Activated effector memory CD4-positive, alpha-beta T cell treated with Interleukin-2 at 50 U/mL for 16 hours (primary cell): ENCODE measurements at places on chromosomes 1 and 21.

DNA sequence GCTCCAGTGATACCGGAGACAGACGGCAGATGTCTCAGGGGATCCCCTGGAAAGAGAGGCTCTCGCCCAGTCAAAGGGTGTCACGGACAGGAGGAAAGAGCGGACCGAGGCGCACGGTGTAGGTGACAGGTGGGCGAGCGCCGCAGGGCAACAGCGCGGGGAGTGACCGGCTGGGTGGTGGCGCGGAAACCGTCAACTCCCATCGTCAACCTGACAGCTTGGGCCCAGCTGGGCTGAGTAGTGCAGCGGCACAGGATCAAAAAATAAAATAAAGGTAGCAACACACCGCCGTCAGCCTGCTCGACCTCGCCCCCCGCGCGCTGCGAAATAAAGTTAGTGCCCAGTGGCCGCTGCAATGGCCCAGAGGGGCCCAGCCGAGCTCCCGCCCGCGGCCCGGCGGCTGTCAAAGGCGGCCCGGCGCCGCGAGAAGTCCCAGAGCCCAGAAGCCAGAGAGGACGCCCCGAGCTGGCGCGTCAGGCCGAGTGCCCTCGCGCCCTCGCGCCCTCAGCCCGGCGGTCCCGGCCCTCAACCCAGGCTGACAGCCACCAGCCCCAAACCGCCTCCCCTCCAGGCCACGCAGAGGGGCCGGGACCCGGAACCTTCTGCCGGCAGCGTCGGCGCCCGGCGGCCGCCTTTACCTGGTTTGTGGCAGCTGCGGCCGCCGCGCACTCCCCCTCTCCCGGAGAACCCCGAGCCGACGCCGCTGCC is at the start of gene LYST:
Gene LYST (minus strand): TSS at position 702 of the 708 bp plus-strand sequence. CDS start 36,489 bp downstream, outside the sequence.
- DNase-seq: peak; percentile 37

GRCh38 chr1:63623952-63624351 is 30.7 kb downstream of the PGM1 start:
- no peak for DNase-seq

DNA sequence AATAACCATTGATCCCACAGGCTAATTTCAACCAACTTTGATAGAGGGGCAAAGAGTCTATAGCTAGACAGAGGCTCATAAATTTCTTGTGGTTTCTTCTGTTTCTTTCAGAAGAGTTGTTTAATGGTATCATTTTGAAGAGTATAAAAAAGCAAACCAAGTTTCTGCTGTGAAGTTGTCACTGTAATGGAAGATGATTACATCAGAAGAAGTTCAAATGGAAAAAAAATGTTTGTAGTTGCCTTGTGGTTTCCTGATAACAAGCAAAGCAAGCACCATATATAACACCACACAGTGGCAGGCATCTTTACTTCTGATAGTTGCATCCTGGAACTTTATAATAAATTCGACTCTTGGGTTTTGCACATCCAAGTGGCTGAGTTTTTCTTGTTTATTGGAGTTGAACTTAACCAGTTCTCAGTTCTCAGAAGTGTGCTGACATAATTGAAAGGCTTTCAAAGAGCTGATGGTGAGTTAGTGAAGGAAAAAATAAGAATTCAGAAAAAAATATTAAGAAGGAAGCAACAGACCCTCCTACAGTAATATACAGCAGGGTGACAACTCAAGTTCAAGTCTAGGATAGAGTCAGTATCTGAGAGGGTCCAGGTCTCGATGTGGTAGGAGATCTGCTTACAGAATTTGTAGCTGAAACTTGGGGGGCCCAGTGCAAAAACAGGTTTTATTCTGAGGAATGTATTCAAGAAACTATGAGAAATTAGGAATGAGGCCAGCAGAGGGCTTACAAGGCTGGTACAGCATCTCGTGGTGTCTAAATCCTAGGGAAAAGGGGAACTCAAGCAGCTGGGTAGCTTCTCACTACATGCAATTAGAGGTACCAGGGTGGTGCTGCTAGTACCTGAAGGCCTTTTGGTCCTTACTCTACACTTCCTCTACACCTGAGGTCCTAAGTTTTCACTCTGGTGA is 123.5 kb downstream of the CRB1 start:
- DNase-seq: no peak

DNA sequence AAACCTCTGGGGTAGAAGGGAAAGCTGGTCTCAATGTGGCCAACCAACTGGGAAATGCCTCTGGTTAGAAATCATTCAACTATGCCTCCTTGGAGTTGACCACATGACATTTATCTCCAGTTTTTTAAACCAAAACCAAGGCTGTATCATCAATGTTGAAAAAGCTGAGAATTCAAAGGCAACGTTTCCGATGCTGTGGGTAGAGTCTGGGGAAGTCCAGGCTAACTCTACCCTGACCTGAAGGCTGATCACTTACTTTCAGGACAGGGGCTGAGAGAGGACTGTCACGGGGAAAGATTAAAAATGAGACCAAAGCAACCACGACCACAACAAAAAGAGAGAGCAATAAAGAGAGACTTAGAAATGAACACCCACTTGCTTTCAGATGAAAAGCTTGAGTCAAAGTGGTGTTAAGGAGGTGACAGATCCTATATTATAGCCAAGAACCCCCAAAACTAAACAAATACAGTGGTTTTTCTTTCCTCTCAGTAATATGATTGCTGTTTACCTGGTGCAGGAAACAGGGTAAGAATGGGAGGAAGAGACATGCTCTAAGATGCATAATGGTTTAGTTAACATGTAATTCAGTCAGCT is 90.8 kb upstream of the TNFSF4 start:
- no peak for DNase-seq

- no peak for DNase-seq
Measured at GRCh38 chr1:212291505-212292134, 6.4 kb downstream of the PPP2R5A start.

- no peak for DNase-seq
Measured at GRCh38 chr1:163076044-163076443, 6.9 kb downstream of the RGS4 start.

- no peak for DNase-seq
Measured at GRCh38 chr1:25001125-25001915, 71.2 kb upstream of the RUNX3 start.

DNA sequence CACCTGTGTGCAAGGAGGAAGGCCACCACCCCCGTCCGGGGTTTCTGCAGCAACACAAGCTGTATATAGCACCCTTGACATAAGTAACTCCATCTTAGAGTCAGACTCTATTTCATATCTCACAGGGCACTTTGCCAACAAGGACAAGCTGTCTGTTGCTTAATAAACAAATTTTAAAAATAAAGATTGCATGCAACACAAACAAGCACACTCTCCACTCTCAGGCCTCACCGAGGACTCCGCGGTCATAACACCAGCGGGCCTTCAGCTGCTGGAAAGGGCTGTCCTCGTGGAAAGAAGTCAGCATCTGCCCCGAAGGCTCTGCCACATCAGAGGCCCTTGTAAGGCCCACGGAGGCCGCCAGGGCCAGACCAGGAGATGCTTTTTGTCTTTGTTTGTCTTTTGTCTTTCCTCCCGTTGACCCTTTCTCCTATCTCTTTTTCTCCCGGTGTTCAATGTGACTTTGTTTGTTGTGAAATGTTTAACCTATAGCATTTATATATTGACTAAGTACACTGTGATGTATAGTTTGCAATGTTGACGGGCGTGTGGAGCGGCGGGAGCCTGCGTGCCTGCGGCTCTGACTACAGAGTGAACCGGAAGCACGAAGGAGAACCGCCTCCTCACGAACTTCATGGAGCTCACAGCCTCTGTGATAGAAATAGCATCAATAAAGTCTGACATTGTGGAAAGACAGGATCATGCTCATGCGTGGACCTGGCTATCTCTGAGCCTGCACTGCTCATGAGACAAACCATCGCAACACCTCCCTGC is 24.1 kb downstream of the MEGF6 start:
- DNase-seq: no peak

DNA sequence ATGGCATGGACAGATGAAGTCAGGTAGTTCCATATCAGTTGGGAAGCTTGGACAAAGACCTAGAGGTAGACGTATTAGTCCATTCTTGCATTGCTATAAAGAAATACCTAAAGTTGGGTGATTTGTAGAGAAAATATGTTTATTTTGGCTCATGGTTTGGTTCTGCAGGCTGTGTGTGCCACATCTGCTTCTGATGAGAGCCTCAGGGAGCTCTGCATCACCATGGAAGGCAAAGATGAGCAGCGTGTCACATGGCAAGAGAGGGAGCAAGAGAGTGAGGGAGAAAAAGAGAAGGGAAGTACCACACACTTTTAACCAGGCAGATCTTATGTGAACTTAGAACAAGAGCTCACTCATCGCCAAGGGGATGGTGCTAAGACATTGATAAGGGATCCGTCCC is 9.0 kb downstream of the TSACC start:
- no peak for DNase-seq

DNA sequence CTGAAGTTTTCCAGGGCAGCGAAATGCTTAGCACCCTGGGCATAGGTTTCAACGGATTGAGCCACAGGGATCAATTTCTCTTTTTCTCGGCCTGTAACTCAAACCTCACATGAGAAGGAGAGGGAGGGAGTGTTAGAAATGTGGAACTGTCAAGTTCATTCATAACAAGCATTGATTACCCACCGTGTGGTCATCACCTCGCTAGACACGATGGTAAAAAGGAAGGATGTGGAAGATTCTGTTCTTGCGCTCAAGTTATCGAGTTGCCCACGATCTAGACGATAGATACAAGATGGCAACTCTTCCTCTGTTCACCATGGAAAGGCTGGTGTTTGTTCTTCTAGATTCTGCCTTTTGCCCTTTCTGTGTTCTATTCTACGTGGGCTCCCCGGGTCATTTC is 4.0 kb upstream of the RCAN3 start:
- no peak for DNase-seq

DNA sequence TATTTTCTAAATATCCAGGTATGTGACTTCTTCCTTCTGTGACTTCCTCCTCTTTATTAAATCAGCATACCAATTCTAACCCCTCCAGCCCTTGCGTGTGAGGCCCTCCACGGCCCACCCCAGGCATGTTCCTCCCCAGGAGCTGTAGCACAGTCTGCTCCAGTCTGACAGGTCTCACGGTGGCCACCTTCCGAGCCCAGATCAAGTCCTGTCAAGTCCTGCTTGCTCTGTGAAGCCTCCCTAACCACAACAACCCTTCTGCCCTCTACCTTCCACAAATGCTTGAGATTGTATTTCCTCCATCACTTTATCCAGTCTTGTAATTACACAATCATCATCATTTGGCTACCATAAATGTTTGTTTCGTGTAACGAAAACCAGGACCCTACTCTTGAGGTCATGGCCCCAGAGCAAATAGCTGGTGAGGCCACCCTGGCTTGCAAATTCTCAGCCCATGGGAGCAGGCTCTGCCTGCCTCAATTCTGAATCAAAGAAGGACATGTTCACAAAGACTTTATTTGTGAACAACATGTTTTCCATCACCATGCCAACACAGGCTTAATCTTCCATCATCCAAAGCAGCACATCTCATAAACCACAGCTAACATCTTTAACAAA is 33.0 kb upstream of the S100A7 start:
- DNase-seq: no peak

DNA sequence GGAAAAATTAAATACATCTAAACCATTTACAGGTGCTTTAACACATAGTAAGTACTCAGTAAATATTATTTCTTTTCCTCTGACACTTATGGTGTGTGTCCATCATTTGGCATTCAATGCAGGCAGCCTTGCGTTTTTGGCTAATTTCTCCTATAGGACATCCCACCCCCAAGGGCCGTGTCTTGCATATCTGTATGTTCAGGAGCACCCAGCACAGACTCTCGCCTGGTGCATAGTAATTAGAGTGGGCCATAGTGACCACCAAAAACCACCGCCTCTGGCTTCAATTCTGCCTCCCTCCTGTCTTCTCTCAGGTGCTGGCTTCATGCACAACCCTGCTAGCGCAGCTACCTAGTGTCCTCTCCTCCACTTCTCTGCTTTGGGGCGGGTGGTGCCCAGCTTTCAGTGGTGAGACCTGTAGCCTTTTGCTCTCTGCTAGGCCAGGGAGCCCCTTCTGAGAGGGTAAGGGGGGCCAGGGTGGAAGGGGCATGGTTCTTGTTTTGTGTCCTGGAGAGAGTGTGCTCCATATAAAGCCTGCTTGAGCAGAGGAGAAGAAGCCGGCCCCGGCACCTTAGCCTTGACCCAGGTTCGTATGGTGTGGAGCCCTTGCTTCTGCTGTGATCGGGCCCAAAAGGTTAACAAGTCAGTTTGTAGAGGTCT is 33.4 kb downstream of the BATF3 start:
- DNase-seq: no peak

DNA sequence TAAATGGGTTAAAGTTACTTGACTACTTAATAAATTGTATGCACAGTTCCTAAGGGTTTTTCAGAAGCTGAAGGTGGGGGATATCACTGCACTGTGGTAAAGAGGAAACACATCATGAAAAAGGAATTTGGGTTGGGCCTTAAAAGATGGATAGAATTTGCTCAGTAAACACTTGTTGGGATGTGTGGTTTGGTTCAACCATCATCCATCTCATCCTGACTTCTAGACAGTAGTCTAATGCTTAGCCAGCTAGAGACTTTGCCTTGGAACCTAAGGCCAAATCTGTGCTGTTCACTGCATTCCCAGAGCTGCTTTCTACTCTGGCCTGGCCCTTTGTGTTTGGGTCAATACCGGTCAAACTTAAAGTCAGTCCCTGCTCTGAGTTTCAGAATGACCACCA is 30.6 kb downstream of the LY9 start:
- no peak for DNase-seq

DNA sequence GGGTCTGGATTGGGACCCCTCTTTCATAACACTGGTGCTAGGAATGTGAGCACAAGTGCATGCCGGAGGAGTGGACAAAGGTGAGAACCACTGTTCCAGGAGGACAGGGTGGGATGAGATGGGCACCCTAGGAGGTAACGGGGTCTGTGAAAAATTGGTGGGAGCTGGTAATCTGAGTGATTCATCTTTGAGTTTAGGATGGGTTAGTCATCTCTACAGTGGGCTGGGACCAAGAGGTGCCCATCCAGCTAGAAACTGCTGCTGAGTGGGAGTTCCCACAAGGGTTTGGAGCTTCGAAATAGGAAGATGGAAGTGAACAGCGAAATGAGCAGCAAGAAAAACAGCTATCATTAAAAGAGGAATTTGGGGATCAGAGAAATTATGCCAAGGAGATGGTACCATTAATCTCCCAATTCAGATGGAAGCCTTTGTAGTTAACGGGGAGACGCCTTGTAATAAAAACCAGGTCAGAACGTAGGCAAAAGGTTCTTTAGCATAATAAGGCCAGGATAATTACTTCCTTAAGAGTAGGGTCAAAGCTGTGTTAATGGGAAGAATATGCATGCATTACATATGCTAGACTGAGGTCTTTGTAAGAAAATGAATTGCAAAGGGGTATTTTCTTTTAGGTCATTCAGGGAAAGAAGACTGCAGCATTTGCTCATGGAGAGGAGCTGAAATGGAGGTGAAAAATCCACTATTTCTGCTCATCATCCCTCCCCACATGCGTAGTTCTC is 55.5 kb downstream of the OLFML3 start:
- DNase-seq: no peak
